ENCODE measurements at places on chromosomes 11 and 22. TPM values are rescaled to one million over a fixed set of nuclear protein-coding genes. Genes with fewer than 3 reads are reported as not detected.

GRCh38 chr11:1233351-1234053 is 10.6 kb downstream of the MUC5B start:
- no peak overlapping the region for H3K4me3 ChIP-seq
- H3K27me3 ChIP-seq, result no peaks in the 10 kb centered on the region

- H3K27me3 ChIP-seq, result peaks cover under 1% of the 10 kb centered on the region
- H3K36me3 ChIP-seq, result no peaks in the 10 kb centered on the region
- H3K4me1 ChIP-seq, result no peaks in the 10 kb centered on the region
- no peak overlapping the region for H3K27ac ChIP-seq
- DNase-seq, result no peak
Observed at GRCh38 chr11:78967811-78968210, 393.1 kb upstream of the NARS2 start.

GRCh38 chr22:49281467-49282340 is 546.0 kb downstream of the BRD1 start:
- H3K4me1 ChIP-seq, result no peaks in the 10 kb centered on the region
- no peak overlapping the region for H3K4me3 ChIP-seq
- no peak overlapping the region for H3K27ac ChIP-seq
- peaks cover 67% of the 10 kb centered on the region for H3K27me3 ChIP-seq
- no peaks in the 10 kb centered on the region for H3K36me3 ChIP-seq

DNA sequence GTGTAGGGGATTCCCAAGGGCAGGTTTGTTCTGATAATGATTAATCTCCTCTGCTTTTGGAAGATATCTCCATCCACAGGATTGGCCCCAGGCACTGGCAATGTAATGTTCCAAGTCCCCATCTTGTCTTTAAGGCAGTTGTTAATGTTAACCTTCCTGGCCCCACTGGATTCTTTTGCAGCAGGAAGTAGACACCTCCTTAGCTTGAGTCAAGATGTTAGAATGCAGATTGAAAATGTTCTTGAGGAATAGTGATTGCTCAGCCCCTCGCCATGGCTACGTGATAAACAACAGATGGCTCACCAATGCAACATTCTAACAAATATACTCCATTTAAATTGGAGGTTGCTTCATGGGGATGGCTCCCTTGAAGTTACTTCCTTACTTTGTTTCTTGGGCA is 7.3 kb downstream of the HEPHL1 start:
- H3K36me3 ChIP-seq, result no peaks in the 10 kb centered on the region
- H3K27ac ChIP-seq, result no peak overlapping the region
- no peaks in the 10 kb centered on the region for H3K4me1 ChIP-seq
- H3K27me3 ChIP-seq, result no peaks in the 10 kb centered on the region
- DNase-seq, result no peak

Gene ACTN3
- not detected for total RNA-seq

Gene ARHGAP42
- 4.2 TPM for total RNA-seq

GRCh38 chr22:33049119-33049729 is 9.0 kb downstream of the SYN3 start:
- H3K36me3 ChIP-seq, result no peaks in the 10 kb centered on the region
- H3K27me3 ChIP-seq, result peaks cover 17% of the 10 kb centered on the region
- H3K27ac ChIP-seq, result no peak overlapping the region
- no peak overlapping the region for H3K4me3 ChIP-seq
- DNase-seq, result peak; percentile 87

Gene MMP8
- not detected for total RNA-seq

DNA sequence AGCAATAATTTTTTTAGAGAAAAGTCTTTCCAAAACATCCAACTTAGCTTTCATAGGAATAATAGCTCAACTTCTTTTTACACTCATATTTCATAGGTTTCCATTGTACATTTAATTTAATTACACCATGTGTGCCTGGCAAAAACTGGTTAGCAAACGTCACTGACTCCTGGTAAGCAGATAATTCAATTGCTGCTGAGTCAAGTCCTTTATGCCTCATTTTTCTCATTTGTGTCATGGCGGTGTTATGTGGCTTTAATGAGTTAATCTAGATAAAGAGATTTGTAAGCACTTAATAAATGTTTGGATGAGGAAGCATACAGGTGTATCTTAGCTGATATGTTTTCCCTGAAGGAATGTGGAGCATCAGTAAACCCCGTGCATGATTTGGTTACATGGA is 41.2 kb upstream of the PAK1 start:
- no peak overlapping the region for H3K4me3 ChIP-seq
- DNase-seq, result no peak
- no peaks in the 10 kb centered on the region for H3K36me3 ChIP-seq
- H3K27me3 ChIP-seq, result no peaks in the 10 kb centered on the region
- no peak overlapping the region for H3K27ac ChIP-seq
